ENCODE measurements at places on chromosomes 5 and 9.

DNA sequence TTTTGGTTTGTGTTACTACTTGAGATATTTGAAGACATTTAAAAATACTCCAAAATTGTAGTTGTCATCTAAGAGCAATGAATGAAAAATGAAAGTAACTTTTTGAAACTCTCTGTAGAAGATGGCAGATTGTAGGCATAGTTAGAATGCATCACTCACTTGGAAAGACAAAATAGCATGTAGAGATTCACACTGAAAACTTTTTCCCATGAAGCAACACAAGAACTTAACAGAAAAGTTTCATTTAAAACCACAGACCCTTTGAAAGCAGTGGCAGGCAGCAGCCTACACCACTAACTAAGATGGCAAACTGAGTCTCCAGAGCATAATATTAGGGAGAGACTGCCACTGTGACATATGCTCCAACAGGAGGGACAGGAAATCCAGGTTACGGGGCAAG is 18.9 kb upstream of the FAM174A start:
- no peak for DNase-seq

GRCh38 chr5:156929366-156929948 is 33.6 kb downstream of the TIMD4 start:
- DNase-seq: no peak

- no peak for DNase-seq
Measured at GRCh38 chr5:144121577-144121976, 48.9 kb downstream of the YIPF5 start.

DNA sequence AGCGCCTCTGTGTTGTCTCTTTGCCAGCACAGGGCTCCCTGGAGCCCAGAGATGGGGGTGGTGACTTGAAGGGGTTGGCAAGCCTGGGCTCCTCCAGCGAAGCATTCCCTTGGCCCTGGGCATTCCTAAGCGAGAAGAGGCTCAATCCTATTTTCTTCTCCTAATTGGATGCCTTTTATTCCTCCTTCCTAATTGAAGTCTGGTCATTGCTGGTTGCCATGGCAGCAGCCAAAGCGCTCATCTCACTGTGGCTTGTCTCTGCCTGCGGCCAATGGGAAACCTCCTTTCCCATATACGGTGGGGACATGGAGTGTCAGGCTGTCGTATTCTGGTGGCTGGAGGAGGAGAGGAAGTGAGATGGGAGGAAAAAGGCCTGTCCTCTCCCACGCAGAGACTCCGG is 52.3 kb upstream of the RARS1 start:
- DNase-seq: no peak

GRCh38 chr9:93288341-93288740 is 104.4 kb downstream of the WNK2 start:
- DNase-seq: no peak

GRCh38 chr5:172798422-172799215 is 27.6 kb upstream of the DUSP1 start:
- DNase-seq: no peak

DNA sequence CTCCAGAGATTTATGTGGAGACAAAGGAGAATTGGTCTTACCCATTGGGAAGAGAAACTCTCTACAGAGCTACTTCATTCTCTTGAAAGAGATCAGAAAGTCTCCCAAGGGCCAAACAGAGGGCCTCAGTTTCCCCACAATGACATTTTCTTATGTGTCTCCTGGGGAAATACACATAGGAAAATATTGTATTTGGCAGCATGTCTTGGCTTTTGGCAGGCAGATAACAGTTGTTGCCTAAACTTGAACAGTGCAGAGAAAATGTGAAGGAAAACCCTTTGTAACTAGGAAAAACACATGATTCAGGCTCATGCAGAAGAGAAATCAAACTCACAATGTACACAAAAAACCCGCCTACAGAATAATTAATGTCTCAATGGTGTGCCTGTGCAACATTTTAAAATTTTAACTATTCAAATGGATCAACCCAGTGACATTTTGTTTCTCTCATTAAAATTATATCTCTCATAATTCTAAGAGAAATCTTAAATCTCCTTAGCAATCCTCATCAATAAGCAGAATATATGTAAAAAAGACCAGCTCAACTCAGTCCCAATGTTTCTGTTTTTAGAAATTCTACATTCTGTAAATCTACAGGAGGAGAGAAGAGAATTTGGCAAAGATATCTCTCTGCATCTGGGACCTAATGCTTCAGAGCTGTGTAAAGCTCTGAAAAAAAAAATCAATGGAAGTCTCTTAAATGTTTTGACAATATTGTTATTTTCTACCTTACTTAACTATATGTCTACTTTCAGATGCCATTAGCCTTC is 205.1 kb downstream of the ADAMTSL1 start:
- no peak for DNase-seq
